Stimulated activated CD4-positive, alpha-beta T cell treated with anti-CD3 and anti-CD28 coated beads, Interleukin-12 subunit alpha, Interleukin-12 subunit beta, amount 100 ng/mL, for 48 hours (primary cell): ENCODE measurements at places on chromosomes 4 and X.

GRCh38 chr4:74418063-74418670 is 26.8 kb upstream of the AREG start:
- no peak for DNase-seq

GRCh38 chrX:9997524-9997923 is 30.4 kb downstream of the CLDN34 start:
- peak; percentile 55 for DNase-seq

- DNase-seq = no peak
Measured at GRCh38 chrX:140762061-140762460, 52.5 kb downstream of the LINC00632 start.

DNA sequence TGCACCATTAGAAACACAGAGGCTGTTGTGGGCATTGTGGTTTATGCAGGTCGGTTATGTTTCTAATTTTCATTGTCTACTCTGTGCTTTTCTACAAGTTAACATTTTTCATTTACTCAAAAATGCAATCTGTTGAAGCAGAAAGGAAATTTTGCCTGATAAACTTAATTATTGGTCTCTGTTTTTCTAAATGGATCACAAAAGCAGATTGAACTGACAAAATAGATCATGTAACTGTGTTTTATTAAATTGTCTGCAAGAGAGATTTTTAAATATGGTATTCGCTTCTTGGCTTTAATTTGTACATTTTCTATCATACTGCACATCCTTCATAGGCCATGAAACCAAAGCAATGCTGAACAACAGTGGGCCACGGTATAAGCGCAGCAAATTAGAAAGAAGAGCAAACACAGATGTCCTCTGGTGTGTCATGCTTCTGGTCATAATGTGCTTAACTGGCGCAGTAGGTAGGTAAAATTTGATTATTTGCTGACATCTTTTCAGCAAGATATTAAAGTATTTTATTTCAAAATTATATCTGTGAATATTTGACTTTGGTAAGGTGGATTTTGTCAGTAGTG is 50.6 kb downstream of the ATP10D start:
- no peak for DNase-seq

DNA sequence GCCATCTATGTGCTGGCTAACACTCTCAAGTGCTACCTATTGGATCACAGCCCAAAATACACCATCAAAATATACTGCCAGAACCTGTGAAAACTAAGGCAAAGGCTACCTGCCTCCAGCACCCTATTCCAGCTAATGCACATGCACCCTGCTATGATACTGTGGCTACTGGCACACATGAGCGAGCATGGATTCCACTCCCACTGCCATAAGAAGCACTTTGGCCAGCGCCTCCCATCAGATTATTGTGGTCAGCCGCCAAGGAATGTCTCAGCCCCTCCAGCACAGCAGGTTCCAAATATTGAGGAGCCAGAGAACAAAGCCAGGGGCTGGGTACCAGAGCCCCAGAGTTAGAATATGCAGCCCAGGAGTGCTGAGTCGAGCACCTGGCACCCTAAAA is 32.5 kb upstream of the TMPRSS11F start:
- no peak for DNase-seq

DNA sequence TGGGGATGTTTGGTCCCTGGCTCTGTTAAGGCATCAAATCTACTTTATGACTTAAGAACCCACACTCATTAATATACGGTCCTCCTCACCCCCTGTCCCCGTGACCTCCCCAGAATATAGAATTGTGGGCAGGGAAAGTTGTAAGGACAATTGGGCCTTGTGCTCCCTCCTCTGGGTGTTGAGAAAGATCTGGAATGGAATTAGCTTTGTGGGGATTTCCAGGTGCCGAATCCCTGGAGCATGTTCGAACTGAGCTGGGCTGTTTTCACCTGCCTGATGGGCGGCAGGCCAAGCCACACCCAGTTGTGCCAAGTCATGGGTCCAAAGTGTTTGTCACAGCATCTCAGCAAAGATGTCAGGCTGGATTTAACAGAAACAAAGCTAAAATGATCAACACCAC is 349.3 kb upstream of the KLF3 start:
- DNase-seq = no peak

DNA sequence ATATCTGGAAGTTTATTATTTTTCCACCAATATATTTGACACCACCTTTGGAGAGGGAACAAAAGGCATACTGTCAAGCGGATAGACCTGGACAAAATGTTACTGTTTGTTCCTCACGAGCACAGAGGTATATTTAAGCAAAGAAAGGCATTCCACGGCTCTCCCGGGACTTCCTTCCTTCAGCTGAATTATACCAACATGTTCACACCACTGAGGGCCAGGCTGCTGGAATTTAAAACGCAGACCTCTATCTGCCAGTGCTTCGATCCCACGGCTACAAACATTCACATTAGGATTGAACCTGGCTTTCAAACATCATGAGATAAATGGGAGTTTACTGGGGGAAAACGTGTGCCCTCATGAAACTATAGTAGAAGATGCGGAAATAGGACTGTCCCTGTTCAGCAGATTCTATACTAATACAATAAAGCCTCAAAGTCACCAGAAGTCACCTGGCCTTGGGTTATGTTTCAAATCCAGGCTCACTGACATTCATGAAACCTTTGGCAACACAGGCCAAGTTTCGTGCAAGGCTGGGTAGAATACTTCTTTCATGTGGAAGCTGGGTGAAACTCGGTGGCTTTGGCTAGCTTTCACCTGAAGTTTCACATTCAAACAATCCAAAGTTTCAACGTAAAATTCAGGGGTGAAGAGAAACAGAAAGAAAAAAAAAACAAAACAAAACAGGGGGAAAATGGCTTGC is 39.5 kb downstream of the SORBS2 start:
- no peak for DNase-seq

DNA sequence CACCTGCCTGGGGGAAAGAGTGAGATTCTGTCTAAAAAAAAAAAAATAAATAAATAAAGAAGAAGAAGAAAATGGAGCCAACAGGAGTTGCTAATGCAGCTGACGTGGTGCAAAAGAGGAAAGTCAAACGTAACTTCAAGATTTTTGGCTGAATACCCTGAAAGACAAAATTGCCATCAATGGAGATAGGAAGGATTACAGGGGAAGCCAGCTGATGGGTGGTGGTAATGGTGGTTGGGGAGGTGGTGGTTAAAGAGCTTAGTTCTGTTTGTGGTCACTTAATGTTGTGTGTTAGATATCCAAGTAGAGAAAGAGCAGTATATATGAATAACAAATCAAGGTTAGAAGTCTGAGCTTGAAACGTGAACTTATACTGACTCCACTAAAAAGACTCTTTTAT is 225.4 kb downstream of the ARHGAP24 start:
- DNase-seq = no peak

- DNase-seq = no peak
Measured at GRCh38 chr4:26185436-26185835, 135.4 kb upstream of the RBPJ start.

GRCh38 chr4:89836897-89837384 is at the start of gene SNCA:
TSS of gene SNCA (minus strand) at chr4:89837161. CDS start at chr4:89835667, 1,494 bp downstream.
- peak; percentile 30 for DNase-seq

- no peak for DNase-seq
Measured at GRCh38 chr4:110501826-110502225, 25.9 kb downstream of the ENPEP start.

DNA sequence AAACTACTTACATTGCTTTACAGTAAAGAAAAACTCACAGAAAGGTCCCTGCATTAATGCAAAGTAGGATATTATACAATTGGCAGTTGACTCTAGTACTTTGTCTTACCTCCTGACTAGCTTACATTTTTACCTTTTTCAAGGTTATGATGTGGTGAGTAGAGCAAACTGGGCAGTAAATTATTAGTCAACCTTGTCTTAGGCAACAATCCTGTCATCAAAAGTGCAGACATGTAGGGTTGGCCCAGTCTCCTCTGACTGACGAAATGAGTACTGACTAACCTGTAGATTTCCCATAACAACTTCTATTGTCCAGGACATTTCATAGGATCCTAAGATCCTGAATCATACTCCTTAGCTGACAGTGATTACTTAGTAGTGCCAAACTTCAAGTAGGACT is 142.0 kb upstream of the NUDT6 start:
- no peak for DNase-seq

DNA sequence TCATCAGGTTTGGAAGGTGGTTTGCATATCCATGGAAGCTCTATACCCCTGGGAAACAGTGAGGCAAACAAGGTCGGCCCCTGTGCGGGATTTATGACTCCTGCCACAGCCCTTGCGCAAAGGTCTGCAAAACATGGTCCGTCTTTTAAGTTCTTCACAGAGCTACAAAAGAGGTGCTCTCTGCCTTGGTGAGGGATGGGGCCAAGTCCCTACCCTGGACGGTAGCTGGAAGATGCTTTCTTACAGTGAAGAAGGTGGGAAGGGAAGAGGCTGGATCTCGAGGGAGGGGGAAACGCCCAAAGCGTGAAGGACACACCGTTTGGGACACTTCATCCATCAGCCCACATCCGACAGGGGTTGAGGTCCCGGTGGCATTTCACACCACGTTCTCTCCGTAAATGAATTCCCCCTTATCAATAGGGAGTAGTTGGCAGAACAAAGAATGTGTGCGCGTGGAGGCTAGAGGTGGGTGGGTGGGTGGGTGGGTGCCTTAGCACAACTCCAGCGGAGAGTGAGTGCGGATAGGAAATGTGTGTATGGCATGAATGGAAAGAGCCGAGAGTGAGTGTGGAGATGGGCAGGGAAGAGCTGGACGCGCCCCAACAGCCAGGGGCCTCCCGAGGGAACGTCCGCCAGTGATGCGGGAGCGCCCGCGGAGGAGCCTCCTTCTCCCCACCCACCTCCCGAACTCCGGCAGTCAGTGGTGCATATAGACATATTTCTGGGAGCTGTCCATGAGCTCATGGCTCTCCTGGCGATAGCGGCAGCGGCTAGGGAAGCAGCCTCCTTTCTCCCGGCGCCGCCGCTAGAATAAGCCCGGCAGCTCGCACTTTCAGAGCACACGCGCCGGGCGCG is 68.3 kb downstream of the LARP7 start:
- no peak for DNase-seq

GRCh38 chr4:41318839-41319530 is 62.3 kb downstream of the UCHL1 start:
- DNase-seq = no peak

DNA sequence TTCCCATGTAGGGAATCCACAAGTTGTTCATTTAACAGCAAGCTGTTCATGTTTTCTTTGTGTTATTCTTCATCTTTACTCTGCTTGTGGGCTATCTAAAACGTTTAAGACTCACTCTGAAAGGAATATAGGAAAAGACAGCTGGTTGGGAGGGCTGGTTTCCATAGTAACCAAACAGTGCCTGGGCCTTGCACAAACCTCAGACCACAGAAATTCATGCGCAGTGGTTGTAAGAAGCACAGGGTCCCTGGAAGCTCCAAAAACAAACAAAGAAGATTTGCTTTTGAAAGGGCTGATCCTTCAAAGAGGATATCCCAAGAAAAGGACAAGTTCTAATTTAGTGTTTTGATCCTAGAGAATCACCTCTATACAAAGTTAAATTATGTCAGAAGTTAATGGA is 7.8 kb downstream of the SERTM2 start:
- no peak for DNase-seq

- DNase-seq = no peak
Measured at GRCh38 chr4:185734214-185734613, 77.8 kb downstream of the SORBS2 start.

- DNase-seq = no peak
Measured at GRCh38 chrX:104098151-104098808, 14.0 kb upstream of the ZCCHC18 start.

DNA sequence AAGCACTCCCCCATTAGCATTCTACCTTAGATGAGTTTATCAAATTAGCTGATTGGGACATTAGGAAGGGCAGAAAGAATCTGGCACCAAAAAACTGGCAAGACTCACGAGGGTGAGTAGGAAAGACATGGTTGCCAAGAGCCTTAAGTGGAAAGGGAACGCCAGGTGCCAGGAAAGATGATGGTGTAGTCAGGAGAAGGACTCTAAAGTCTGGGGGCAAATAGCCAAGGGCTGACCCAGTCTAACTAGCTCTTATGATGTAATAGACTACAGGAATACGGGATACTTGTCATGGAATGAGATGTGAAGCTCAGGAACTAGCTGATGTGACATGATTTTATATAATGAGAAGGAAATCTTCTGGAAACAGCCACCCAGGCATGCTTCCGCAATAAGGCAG is 94.8 kb downstream of the MBNL3 start:
- no peak for DNase-seq
